Suprapubic skin (tissue), 4 donors: ENCODE measurements at places on chromosomes 7 and 10. TPM values are rescaled to one million over a fixed set of nuclear protein-coding genes. Genes with fewer than 3 reads are reported as not detected.

GRCh38 chr10:59176241-59177030 lies at the start of gene PHYHIPL:
TSS of gene PHYHIPL (plus strand) at chr10:59176643. CDS start at chr10:59176854, 211 bp downstream.
- no peak for DNase-seq

- no peak for DNase-seq
These were observed 502.8 kb downstream of the TCERG1L start for GRCh38 chr10:130808686-130809085.

DNA sequence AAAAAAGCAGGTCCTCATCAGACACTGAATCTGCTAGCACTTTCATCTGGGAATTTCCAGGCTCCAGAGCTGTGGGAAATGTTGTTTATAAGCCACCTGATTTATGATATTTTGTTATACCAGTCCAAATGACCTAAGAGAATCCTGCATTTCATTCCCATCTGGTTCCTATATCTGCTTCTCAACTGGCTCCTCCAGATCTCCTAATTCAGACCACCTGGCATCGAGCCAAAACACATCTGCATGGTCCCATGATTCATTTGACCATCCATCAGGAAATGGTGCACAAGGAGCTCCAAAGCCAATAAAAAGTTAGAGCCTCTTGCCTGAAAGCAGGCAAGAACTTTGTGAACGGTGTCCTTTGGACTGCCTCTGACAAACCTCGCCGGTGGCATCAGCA lies 108.9 kb downstream of the IPMK start:
- DNase-seq: no peak

- no peak for DNase-seq
These were observed 5.0 kb downstream of the TPK1 start for GRCh38 chr7:144830811-144831210.

- DNase-seq: no peak
These were observed 129.9 kb downstream of the EBF3 start for GRCh38 chr10:129833994-129834739.

DNA sequence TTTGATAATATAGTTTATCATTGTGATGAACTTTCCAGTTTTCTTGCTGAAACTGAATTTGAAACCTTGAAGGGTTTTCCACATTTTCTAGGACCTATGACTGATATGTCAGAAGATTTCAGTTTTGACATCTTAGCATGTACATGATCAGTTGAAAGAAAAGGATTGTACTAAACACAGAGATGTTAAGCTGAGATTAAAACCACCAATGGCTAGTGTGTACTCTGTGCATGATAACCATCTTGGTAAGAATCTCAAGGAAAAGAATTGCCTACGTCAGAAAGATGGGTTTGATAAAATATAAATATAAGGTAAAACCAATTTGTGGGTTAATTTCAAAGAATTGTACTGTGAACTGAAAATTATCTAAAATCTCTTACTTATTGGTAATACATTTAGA lies 776.4 kb downstream of the GATA3 start:
- DNase-seq: no peak

GRCh38 chr10:106557951-106558733 lies 606.4 kb downstream of the SORCS1 start:
- DNase-seq: no peak

DNA sequence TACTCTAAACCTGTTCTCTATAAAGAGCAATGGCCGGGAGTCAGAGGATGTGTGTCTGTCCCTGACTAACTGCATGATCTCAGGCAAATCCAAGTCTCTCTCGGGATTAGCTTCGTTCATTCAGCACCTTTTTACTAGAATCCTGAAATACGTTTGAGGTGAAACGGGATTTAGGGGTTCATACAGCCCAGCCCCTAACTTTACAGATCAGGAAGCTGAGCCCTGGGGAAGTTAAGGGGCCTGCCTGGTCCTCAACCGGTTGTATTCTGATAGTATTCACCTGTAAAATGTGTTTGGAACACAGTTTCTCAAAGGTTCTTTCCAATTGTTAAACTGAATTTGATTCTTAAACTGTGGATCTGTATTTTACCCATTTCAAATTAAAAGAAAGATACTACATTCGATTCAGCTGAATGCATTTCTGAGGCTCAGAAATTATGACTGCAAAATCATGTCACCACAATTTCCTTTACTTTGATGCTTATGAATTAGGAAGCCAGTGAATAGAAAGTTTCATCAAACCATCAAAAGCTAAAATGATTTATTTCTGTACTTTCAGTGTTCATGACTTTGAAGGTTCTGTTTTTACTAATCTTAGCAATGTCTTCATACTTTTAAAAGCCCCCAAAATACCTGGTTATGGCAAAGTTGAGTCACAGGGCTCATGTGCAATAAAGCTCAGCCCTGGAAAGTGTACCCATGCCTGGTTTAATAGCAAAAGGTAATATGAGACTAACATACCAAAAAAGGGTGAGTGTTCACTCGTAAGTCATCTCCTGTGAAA lies 28.9 kb upstream of the EZH2 start:
- no peak for DNase-seq

- no peak for DNase-seq
These were observed 167.0 kb upstream of the PITRM1 start for GRCh38 chr10:3339531-3339950.

MSMB gene
- total RNA-seq: 86.9 TPM

BAMBI gene
- 16.1 TPM for total RNA-seq

TMEM270 gene
- total RNA-seq: not detected

CALHM2 gene
- 15.8 TPM for total RNA-seq

DMBT1 gene
- 0.38 TPM for total RNA-seq
